ENCODE measurements at places on chromosomes 3 and 15. TPM values are rescaled to one million over a fixed set of nuclear protein-coding genes. Genes with fewer than 3 reads are reported as not detected.

DNA sequence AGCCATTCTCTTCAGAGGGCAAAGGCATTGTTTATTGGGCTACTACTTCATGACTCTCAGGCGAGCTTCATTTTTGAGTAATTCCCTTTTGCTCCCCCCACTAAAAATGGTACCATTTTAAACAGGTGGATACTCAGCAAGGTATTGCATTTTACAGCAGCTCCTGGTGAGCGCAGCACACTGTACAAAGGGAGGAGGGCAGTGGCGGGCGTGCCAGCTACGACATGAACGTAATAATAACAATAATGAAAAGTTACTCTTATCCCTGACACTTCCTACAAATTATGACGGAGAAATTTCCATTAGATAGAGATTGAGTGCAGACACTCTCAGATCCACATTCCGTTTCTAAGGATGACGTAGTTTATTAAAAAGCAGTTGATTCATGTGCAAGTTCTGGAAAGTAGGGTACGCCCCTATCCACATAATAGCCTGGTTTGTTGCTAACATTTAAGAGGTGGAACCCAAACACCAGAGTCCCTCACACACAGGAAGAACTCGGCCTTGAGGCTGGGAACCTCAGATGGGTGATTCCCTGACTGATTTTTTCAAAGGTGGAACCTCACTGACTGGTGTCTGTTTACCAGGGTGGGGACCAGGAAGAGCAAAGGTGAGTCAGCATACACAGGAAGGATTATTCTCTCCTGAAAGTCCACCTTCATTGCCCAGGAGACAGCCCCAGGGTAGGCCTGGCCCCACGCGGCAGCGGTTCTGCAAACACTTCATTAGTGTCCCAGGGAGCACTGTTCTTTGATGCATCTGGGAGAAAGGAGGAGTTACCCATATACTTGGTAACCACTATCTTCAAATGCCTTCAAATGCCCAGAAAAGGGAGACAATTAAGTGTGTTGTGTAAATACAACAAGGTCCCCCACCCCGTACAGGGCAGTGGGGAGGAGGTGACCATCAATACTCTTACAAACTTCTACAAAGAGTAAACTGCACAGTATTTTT lies 69.9 kb downstream of the LDHAL6B start:
- peaks cover 9% of the 10 kb centered on the region for H3K4me1 ChIP-seq
- no peak overlapping the region for H3K4me3 ChIP-seq
- no peaks in the 10 kb centered on the region for H3K27me3 ChIP-seq
- no peak overlapping the region for H3K27ac ChIP-seq
- no peaks in the 10 kb centered on the region for H3K36me3 ChIP-seq

DNA sequence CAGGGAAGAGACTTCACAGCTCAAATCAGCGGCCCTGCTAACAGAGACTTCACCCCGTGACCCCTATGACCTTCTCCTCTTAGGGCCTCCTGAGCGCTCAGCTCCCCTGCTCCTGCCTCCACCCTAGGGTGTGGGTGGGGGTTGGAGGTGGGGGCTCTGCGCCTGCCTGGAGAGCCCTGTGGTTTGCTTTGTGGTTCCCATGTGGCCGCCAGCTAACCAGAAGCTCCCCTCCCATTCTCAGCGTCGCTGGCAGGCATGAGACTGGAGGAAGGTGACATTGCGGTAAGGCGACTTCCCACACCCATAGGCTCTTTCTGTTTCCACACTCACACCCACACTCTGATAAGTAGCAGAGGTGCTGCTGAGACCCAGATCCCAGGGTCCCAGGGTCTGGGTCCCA lies 27.6 kb downstream of the XYLB start:
- H3K4me3 ChIP-seq = no peak overlapping the region
- H3K27me3 ChIP-seq = no peaks in the 10 kb centered on the region
- peaks cover 5% of the 10 kb centered on the region for H3K36me3 ChIP-seq
- DNase-seq = no peak
- no peak overlapping the region for H3K27ac ChIP-seq
- H3K4me1 ChIP-seq = no peaks in the 10 kb centered on the region

DNA sequence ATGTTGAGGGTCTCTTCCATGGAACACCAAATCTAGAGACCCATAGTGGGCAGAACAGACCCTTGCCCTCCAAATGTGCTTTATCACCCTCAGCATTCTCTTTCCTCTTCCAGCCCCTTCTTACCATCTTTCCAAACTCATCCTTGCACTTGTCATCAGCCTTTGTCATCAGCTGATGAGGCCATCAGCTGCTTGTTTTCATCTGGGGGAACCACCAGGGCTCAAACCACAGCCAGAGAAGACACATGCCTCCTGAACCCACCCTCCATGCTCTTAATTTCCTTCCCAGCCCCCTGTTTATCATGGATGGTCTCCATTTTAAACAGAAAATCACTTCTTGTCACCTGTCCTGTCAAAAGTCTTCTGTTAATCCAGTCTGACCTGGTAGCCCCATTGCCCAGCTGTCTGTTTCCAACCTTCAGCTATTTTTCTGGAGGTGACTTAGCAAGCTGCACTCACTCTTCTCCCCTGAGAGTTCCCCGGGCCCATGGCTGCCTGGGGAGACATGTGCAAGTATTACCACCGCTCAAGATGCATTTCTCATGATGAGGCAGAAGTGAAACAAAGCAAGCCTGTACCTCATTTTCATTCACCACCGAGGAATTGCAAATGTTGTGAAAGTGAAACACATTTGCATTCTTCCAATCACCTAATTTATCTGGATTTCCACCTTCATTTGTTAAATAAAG lies 14.7 kb upstream of the SYNM start:
- peak overlapping the region; percentile 54 for H3K27ac ChIP-seq
- DNase-seq = no peak
- no peak overlapping the region for H3K4me3 ChIP-seq
- no peaks in the 10 kb centered on the region for H3K27me3 ChIP-seq
- no peaks in the 10 kb centered on the region for H3K36me3 ChIP-seq

- H3K36me3 ChIP-seq = no peaks in the 10 kb centered on the region
- no peaks in the 10 kb centered on the region for H3K4me1 ChIP-seq
- no peak for DNase-seq
- no peaks in the 10 kb centered on the region for H3K27me3 ChIP-seq
- no peak overlapping the region for H3K4me3 ChIP-seq
Measured at GRCh38 chr3:56126632-56127031, 341.6 kb downstream of the ERC2 start.

DNA sequence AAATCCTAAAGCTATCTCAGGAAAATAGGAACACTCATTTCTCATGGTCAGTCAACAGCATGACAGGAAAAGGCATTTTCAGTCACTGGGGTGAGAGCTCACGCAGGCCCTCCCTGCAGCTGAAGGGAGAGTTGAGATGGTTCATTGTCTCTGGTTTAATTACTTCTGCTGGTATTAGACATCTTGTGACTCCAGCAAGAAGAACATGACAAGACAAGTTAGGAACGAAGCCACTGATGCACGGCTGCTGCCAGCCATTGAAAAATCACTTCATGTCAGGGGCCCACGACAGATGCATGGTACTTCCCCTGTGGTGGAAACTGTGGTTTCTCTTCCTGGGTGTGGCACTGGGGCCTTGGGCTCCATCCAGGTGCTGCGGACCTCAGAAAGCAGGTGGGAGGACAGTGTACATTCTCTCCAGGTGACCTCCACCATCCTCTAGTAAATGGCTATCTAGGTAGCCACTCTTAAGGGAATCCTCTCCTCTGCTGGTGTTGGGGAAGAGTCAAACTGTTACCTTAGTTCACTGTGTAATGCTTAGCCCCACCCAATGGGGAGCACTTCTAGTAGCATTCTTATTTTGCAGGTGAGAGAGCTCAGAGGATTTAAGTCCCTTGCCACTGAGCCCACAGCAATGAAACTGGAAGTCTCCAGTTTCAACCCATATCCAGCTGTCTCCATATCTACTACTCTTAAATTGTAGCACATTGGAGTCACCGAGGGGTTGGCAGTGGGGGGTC lies 274.2 kb downstream of the LRTM1 start:
- no peaks in the 10 kb centered on the region for H3K4me1 ChIP-seq
- no peak overlapping the region for H3K27ac ChIP-seq
- H3K4me3 ChIP-seq = no peak overlapping the region
- H3K27me3 ChIP-seq = no peaks in the 10 kb centered on the region
- no peak for DNase-seq

- no peaks in the 10 kb centered on the region for H3K4me1 ChIP-seq
- H3K4me3 ChIP-seq = no peak overlapping the region
- DNase-seq = no peak
- no peaks in the 10 kb centered on the region for H3K27me3 ChIP-seq
- H3K36me3 ChIP-seq = no peaks in the 10 kb centered on the region
- no peak overlapping the region for H3K27ac ChIP-seq
Measured at GRCh38 chr3:181418233-181418632, 293.5 kb upstream of the SOX2 start.

- no peak overlapping the region for H3K27ac ChIP-seq
- no peaks in the 10 kb centered on the region for H3K36me3 ChIP-seq
- H3K4me3 ChIP-seq = no peak overlapping the region
- peaks cover 6% of the 10 kb centered on the region for H3K4me1 ChIP-seq
- DNase-seq = no peak
Measured at GRCh38 chr3:147356909-147357900, 49.1 kb downstream of the ZIC4 start.

DNA sequence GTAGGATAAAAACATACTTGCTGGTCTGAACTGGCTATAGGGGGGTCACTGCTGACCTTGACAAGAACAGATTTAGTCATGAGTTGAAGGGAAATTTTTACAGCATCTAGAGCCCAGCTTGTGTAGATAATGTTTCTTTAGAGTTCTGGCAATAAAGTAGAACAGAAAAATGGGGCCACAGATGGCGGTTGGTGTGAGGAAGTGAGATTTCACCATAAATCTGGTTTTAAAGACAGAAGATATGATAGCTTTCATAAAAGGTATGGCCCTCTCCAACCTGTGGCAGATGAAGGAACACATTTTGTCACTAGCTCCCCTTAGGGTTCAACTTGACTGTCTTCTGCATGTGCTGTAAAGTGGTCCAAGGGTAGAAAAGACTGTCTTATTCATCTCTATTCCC lies 24.3 kb upstream of the IMPDH2 start:
- no peak for DNase-seq
- H3K36me3 ChIP-seq = peaks cover 5% of the 10 kb centered on the region
- no peaks in the 10 kb centered on the region for H3K27me3 ChIP-seq
- H3K27ac ChIP-seq = no peak overlapping the region

GRCh38 chr15:52727815-52728214 lies 48.6 kb upstream of the ATOSA start:
- H3K4me3 ChIP-seq = no peak overlapping the region
- no peaks in the 10 kb centered on the region for H3K36me3 ChIP-seq
- H3K4me1 ChIP-seq = peaks cover 31% of the 10 kb centered on the region
- peak overlapping the region; percentile 89 for H3K27ac ChIP-seq
- no peak for DNase-seq

GRCh38 chr3:40844896-40845295 lies 320.1 kb downstream of the ZNF621 start:
- no peaks in the 10 kb centered on the region for H3K27me3 ChIP-seq
- H3K4me3 ChIP-seq = no peak overlapping the region
- no peaks in the 10 kb centered on the region for H3K36me3 ChIP-seq
- no peak for DNase-seq
- H3K4me1 ChIP-seq = no peaks in the 10 kb centered on the region

DNA sequence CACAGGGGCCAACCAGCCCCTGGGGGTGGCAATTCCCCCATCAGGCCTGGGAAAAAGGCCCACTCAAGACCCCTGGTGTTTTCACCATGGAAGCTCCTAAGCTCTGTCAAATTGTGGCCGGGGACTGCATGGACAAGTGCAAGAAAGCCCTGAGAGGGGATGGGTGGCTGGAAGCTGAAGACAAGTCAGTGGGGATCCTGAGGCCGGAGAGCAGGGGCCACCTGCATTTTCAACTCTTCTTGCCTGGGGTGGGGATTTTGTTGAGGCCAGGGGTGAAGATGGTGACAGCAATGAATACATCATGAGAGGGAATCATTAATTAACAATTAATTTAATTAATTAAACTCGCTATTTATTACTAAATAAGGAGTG lies 33.9 kb downstream of the FEM1B start:
- no peak for DNase-seq
- H3K27ac ChIP-seq = no peak overlapping the region
- H3K4me3 ChIP-seq = no peak overlapping the region
- no peaks in the 10 kb centered on the region for H3K36me3 ChIP-seq
- peaks cover 10% of the 10 kb centered on the region for H3K4me1 ChIP-seq

DNA sequence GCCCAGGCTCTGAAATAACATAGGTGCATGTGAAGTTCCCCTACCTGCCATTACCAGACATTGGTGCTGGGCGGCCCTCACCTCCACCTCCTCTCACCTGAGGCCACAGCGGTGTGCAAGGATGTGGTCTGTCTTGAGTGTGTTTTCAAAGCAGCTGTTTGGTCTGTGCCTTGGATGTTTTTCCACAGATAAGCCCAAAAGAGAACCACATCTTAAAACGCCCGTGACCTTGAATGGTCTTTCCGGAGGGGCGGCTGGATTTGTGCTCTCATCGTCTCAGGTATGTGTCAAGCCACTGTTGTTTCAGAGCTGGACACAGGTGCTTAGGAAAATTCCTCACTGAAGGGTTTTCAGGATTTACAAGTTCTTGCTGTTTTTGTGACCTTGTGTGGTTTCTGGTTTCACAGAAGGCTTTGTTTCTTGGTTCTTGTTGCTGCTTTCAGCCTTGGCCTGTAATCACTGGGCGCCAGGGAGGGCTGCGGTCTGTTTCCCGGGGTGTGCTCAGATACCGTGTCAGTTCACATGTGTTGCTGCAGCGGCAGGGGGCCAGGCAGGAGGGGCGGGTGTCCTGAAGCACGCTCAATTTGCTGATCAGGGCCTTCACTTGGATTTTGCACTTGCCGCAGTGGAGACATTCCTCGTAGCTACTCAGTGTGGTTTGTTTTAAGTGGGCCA lies 128.4 kb downstream of the IGF1R start:
- no peaks in the 10 kb centered on the region for H3K27me3 ChIP-seq
- H3K27ac ChIP-seq = no peak overlapping the region
- no peak overlapping the region for H3K4me3 ChIP-seq
- no peak for DNase-seq

GRCh38 chr3:197926418-197926817 lies 23.6 kb upstream of the RPL35A start:
- H3K27me3 ChIP-seq = no peaks in the 10 kb centered on the region
- DNase-seq = no peak
- H3K4me1 ChIP-seq = no peaks in the 10 kb centered on the region
- H3K4me3 ChIP-seq = no peak overlapping the region
- no peaks in the 10 kb centered on the region for H3K36me3 ChIP-seq

DNA sequence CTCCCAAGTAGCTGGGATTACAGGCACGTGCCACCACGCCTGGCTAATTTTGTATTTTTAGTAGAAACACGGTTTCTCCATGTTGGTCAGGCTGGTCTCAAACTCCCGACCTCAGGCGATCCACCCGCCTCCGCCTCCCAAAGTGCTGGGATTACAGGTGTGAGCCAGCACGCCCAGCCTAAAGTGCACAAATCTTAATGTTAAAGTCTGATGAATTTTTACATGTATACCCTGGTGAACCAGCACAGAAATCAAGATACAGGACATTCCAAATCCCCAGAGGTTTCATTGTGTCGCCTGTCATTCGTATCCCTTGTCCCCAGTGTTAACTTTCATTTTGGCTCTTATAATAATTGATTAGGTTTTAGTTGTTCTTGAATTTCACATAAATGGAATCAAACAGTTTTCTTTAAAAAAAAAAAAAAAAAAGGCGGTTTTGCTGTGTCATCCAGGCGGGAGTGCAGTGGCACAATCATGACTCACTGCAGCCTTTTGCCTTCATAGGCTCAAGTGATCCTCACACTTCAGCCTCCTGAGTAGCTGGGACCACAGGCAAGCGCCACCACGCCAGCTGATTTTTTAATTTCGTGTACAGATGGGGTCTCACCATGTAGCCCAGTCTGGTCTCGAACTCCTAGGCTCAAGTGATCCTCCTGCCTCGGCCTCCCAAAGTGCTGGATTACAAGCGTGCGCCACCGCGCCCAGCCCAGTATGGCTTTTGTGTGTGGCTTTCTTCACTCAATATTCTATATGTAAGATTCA lies 1.5 kb upstream of the TM4SF19 start:
- DNase-seq = no peak
- H3K4me1 ChIP-seq = no peaks in the 10 kb centered on the region
- no peak overlapping the region for H3K4me3 ChIP-seq

TMEM266 gene
- total RNA-seq = 14.9 TPM

VEPH1 gene
- total RNA-seq = not detected

Measured in gastrocnemius medialis (tissue), 4 donors.